SK-N-MC (cell line): ENCODE measurements at places on chromosomes 7 and 10.

DNA sequence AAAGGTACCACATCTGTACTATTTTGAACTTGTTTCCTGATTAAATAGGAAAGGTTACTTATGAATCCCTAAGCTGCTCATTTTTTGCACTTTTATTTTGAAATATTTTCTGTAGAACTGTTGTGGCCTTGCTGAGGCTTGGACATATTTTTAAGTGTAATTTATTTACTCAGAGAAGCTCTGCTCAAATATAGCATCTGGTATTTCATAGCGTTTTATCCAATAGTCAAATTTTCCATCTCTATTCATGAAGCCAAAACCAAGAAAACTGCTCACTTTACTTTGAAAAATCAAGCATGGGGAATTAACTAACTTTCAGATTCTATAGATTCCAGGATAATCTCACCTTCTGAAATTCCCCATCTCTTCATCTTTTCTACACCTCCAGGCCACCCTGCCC is 6.6 kb upstream of the FAM3C start:
- no peak for DNase-seq

DNA sequence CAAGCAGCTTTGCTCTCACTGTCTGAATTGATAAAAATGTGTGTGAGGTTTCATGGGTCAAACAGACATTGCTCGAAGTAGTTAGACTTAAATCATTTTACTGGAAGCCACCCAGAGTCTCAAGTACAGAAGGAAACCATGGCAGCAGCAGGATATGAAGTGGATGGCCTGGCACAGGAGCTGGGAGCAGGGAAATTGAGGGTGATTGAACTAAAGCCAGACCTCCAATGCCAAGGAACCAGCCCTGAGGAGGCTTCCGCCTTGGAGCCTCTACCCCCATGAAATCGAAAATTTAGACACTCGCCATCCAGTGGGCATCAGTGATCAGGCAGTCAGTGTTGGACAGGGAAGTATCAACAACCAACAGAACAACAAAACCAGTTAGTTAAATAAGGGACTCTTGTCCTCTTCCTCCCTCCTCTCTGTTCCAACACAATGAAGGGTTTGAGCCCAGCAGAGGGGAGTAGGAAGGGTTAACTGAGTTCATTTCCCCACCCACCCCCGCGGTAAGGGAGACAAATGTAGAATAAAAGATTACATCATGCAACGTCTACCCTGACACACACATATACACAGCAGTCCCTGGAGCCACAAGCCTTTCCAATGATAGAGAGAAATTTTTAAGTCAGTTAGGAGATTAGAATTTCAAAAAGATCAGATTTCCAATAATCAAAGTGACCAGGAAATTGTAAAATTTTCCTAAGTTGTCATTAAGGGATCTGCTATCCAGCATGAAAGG is 156.3 kb downstream of the SLC16A9 start:
- no peak for DNase-seq

- DNase-seq, result no peak
Measured at GRCh38 chr10:111116762-111117445, 40.1 kb downstream of the ADRA2A start.

GRCh38 chr10:78595269-78595619 is 473.5 kb upstream of the ZMIZ1 start:
- DNase-seq, result no peak

GRCh38 chr7:54343511-54343910 is 198.7 kb upstream of the VSTM2A start:
- no peak for DNase-seq

DNA sequence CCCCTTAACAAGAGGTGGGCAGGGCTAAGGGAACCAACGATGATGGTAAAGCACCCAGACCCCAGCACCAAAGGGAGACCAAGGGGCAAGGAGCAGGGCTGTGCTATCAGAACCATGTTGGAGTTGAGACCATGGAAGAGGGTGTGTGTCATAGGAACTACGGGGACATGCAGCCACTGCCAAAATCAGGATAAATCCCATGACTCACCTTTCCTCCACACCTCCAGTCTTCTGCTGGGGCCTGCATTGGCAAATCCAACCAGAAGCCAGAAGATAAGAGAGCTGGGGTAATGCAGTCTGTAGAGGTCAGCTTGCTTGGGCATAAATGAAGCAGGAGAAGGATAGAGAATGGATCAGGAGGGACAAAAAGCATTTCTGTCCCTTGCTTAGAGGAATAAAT is 42.7 kb upstream of the SMARCD3 start:
- DNase-seq, result no peak

DNA sequence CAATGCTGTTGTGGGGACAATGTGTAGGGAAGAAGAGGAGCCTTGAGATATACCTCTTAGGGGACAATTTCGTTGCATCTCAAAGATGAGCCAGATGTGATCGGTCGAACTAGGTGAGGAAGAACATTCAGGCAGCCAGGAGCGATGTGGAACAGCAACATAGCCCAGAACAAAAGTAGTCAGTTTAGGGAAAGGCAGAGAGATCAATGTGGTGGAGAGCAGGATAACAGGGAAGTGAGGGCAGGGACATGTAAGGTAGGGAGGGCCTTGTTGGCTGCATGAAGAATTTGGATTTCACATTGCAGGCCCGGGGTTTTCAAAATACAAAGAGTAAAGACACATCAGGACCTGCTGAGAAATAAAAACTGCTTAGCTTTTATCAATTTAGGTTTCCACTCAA is 29.1 kb upstream of the MACC1 start:
- DNase-seq, result no peak

DNA sequence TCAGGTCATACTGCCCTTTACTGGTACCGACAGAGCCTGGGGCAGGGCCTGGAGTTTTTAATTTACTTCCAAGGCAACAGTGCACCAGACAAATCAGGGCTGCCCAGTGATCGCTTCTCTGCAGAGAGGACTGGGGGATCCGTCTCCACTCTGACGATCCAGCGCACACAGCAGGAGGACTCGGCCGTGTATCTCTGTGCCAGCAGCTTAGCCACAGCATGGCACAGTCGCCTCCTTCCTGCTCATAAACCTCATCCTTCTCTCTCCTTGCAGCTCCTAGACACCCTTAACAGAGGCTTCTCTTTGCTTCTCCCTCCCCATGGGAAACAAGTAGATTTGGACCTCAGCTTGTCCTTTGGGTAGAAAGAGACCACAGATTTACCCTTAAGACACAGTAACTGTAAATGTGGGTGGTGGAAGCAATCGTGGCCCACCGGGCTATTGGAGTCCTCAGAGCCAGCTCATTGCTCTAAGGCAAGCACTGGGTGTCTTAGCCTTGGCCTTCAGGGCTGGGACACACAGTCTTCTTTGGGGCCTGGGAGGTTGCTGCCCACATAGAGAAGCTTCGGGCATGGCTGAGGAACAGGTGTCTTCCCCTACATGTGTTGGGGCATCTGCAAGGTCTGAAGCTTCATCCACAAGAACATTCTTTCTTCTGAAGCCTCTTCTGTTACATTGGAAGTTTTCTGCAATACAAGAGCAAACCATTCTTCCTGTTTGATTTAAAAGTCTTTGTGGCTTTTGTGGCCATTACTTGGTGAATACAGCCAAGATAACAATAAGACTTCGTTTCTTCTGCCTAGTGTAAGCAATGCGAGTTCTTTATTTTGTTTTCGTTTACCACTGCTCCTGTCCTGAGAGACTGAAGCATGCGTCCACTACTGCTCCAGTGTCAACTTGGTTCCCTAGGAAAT is 95.5 kb upstream of the PRSS58 start:
- DNase-seq, result no peak

GRCh38 chr7:81926154-81926553 is 156.3 kb upstream of the HGF start:
- DNase-seq, result no peak

DNA sequence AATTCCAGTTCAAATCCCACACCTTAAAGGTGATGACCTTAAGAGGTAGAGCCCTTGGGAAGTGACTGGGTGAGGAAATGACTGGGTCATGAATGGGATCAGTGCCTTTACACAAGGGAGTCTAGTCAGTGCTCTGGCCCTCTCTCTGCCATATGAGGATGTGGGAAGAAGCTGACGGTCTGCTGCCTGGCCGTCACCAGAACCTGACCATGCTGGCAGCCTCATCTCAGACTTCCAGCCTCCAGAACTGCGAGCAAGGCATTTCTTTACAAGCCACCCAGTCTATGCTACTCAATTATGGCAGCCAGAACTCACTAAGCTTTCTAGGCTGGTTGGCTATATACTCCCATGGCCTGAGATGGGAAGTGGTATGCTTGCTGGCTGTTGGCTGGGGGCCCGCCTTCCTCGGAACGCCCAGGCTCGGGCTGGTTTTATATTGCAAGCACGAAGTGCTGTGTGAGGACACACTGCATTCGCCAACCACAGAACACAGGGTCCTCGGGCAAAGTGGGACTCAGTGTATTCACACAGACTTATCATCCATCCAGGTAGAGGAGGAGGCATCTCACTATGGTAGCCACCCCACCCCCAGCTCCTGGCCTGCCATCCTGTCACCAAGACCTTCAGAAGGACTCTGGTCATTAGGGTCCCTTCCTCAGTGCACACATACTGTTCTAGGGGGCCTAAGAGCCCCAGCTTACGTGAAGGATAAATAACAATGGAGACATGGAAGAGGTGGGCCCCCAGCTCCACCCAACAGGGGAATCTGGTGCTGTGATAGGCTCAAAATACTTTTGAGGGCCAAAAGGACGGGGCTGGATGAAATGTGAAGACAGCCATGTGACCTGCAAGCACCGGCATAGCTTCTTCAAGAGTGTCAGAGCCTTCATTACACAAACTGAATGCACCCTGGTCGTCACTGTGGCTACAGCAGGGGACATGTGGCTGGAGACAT is 49.0 kb downstream of the ZRANB1 start:
- no peak for DNase-seq

DNA sequence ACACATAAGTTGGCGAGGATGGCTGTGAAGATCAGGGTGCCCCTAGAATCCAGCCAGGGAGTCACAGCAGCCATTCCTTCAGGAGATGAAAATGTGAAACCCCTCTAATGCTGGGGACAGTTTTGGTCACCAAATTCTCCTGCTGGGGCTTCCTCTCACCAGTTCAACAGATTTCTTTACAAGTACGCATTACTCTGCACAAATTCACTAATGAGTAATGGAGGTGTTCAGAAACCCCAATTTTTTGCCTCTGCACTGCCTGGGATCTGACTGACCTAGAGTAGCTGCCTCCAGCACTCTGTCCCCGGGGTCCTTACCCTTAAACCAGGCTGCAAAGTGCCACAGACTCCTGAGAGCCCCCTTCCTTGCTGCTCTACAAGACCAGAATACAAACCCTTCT is 16.1 kb downstream of the TRPV5 start:
- DNase-seq, result no peak

DNA sequence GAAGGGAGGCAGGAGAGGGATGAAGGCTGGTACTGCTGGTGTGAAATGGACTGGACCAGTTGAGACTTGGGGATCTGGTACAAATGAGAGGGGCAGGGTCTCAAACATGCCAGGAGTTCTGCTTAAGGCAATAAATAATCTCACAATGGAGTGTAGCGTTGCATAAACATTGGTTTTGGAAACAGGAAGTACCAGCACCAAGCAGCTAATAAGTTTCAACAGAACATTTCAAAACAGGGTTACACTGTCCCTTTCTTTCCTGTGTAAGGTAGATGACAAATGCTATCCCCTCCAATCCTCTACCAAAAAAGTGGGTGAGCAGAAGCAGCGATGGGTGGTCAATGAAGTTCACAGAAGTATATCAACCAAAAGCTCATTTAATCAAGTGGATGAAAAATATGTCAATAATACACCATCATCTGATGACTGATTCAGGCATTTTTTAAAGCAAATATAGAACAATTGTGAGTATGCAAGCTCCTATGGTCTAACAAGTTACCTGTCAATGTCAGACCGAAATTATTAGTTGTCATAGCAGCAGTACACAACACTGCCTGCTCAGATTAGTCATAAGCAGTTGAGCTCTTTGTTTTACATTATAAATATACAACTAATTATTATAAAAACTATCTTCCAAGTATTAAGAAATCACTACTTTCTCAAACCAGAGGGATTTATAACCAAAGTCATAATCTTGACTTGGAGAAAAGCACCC is 220.0 kb downstream of the FAM107B start:
- no peak for DNase-seq

- DNase-seq, result no peak
Measured at GRCh38 chr10:110350812-110351211, 46.1 kb upstream of the SMNDC1 start.

GRCh38 chr7:130369110-130369711 is 11.1 kb upstream of the CPA1 start:
- DNase-seq, result no peak

DNA sequence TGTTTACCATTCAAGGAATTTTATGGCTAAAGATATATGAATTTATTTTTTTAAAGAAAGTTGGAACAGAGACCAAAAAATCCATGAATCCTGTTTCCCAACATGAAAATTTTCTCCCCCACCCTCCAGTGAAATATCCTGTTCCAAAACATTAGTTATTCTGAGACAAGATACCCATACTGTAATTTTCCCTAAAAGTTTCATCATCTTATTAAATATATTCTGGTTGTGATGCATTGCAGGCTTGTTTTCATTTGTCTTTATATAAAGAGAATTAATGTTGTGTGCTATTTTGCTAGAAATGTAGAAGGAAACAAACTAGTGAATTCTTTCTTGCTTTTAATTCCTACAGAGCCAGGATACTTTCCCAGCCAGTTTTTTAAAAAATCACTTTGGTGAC is 106.6 kb downstream of the EXOC4 start:
- peak; percentile 47 for DNase-seq

DNA sequence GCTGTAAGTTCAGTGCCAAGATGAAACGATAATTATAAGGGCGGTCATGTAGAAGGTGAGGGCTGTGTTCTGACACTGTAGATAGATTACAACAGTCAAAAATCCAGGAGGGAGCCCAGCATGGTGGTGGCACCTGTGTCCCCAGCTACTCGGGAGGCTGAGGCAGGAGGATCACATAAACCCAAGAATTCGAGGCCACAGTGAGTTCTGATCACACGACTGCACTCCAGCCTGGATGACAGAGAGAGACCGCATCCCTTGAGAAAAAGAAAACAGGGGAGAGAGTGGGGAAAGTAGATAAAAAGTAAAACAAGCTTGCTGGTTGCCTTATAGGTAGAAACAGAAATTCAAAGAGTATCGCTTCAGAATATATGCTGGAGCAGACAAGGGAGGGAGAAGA is 52.1 kb downstream of the KCNH2 start:
- no peak for DNase-seq

GRCh38 chr10:34018129-34018528 is 683.7 kb upstream of the NRP1 start:
- no peak for DNase-seq

DNA sequence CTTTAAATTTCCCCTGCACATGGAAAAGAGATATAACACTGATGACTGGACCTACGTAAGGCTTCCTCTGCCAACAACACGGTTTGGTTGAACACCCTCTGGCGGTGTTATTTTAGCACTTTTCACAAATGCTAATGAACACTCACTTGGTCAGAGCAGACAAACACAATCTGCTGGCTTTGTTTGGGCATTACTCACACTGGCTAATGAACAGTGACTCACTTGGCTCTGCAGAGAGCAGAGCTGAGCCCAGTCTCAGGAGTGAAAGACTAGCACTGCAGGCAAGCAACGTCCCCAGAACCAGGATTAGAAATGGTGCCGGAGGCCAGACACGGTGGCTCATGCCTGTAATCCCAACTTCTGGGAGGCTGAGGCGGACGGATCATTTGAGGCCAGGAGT is 430.8 kb downstream of the PLXNA4 start:
- no peak for DNase-seq

- DNase-seq, result no peak
Measured at GRCh38 chr10:1229116-1229515, 172.9 kb downstream of the WDR37 start.

GRCh38 chr7:84228526-84228925 is 33.9 kb upstream of the SEMA3A start:
- DNase-seq, result no peak

- DNase-seq, result no peak
Measured at GRCh38 chr7:117227091-117227490, 95.8 kb downstream of the WNT2 start.

GRCh38 chr10:5195727-5196374 is 786 bp upstream of the AKR1C4 start:
- DNase-seq, result no peak
